GOT3 (cell line): ENCODE measurements at places on chromosomes 4 and X.

DNA sequence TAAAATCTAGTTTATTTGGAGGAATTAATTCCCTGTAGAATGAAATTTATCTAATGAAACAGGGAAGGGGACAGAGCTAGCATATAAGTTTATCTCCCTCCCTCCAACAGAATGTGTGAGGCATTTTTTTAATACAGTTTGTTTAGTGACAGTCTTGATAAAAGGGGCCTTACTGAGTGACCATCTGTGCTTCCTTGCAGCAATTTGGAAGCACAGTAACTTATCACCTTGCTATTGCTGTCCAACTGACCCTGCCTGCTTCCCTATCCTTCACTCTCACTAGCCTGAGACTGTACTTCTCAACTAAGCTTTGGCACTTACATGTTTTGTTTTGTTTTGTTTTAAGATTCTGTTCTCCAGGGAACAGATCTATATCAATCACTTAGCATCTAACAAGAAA lies 31.1 kb upstream of the KCTD8 start:
- no peak for DNase-seq

DNA sequence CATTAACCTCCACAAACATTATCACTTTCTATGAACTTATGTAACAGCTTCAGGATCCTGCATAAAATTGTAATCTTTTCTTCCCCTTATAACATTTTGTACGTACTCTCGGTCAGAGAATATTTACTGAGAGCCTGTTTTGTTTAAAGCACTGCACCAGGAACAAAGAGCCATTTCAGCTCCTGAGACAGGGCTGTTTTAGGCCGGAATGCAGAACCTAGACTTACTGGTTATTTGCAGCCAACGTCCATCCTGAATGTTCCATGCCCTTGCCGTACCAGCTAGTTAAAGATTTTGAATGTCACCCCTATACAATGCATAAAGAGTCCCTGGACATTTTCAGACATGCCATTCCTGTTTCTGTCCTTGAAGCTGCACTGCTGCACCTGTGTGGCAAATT lies 248.8 kb downstream of the PCDH7 start:
- no peak for DNase-seq

DNA sequence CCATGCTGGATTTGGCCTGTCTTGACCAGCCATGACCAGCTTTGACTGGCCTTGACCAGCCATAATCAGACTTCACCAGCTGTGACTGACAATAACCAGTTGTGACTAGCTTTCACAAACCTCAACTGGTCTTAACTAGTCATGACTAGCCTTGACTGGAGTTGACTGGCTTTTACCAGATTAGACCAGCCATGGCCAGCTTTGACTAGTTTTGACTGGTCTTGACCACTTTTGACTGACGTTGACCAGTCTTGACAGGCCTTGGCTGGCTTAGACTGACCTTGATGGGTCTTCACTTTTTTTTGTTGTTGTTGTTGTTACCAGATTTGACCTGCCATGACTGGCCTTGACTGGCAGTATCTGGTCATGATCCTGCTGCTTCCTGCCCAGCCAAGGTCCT lies 67.4 kb downstream of the RLIM start:
- no peak for DNase-seq

DNA sequence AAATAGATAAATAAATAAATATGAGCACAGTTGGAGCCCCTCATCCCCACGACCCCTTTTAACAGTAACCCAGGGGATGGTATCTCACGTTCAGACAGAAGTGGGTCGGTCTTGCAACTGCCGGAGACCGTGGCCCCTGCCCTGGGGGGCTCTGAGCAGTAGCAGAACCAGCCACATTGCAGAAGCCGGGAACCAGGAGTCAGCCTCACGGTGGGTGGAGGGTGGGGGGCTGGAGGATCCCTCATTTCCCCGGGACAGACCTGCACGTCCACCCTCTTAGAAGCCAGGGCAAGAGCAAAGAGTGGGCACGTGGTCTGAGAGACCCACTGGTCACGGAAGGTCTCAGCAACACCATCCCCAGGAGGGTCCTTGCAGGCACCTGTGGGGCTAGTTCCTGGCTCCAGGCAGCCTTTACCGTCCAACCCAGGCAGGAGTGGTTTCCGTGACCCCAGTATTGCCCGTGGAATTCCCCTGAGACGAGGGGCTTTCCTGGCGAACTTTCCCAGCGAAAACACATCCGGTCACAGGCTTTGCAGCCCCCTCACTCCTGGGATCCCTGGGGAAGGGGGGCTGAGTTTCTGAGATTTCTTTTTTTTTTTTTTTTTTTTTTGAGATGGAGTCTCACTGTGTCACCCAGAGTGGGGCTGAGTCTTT lies 8.8 kb upstream of the IL3RA start:
- DNase-seq, result no peak

DNA sequence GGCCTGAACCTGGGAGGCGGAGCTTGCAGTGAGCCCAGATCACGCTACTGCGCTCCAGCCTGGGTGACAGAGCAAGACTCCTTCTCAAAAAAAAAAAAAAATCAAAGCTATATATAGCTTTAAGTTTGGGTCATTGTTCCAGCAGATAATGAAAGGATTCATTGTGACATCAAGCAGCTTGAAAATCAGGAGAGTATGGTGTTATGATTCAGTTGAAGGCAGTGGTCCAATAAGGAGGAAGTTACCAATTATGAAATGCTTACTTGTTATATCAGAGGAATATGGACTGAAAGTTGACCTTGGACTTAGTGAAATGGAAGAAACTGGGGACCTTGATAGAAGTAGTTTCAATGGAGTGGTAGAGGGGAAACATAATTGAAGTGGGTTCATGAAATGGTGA lies 140.4 kb upstream of the MAD2L1 start:
- DNase-seq, result no peak

- DNase-seq, result no peak
Observed at GRCh38 chr4:87532907-87533306, 3.7 kb upstream of the SPARCL1 start.

DNA sequence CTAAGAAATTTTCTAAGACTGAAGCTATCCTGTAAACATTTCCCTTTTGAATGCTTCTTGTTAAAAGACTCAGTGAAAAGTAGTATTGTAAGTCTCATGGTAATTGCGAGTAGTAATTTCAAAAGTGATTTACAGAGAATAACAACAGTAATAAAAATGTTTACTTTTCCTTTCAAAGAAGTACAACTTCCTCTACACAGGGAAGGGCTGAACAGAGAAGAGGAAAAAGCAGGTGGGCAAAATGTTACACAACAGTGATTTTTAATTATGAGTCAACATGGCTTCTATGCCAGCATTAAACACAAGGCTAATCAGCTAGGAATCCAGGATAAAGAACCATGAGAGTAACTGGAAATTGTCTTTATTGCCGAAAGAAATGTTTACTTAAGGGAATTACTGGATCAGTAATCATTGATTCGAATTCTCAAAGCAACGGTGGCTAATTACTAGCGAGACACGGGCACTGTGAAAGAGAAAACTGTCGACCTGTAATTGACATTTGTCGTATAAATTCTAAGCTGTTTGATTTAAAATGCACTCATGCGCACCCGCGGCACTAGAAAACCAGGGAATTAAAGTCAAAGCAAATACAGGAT lies 15.4 kb downstream of the UTP3 start:
- no peak for DNase-seq

GRCh38 chr4:40960941-40961340 lies 211.2 kb downstream of the NSUN7 start:
- DNase-seq, result no peak

GRCh38 chr4:1593881-1594345 lies 90.2 kb downstream of the FAM53A start:
- DNase-seq, result no peak

DNA sequence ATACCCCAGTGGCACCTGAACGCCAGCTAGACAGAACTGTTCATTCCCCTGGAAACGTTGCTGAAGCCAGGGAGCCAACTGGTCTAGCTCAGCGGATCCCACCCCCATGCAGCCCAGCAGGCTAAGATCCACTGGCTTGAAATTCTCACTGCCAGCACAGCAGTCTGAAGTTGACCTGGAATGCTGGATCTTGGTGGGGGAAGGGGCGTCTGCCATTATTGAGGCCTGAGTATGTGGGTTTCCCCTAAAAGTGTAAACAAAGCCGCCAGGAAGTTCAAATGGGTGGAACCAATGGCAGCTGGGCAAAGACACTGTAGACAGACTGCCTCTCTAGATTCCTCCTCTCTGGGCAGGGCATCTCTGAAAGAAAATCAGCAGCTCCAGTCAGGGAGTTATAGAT lies 213.0 kb downstream of the NKX6-1 start:
- no peak for DNase-seq

GRCh38 chr4:2330091-2331042 lies 68.5 kb upstream of the MXD4 start:
- peak; percentile 23 for DNase-seq

- no peak for DNase-seq
Observed at GRCh38 chr4:91283726-91284230, 1020.0 kb upstream of the GRID2 start.

DNA sequence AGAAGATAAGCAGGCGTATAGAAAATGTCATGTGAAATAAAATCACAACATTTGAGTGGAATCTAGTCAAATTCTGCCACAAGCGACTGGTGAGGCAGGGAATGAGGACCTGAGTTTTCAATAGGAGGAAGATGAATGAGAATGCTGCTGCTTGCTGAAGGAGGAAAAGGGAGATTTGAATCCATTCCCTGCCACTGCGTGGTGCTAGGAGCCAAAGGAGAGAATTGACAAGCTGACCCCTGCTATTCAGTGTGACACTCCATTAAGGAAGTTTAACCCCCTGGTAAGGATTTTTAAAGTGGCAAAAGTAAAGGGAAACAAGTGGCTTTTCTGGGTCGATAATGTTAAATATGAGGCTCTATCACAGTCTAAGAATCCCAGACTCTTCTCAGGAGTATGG lies 314.0 kb downstream of the NAF1 start:
- no peak for DNase-seq

DNA sequence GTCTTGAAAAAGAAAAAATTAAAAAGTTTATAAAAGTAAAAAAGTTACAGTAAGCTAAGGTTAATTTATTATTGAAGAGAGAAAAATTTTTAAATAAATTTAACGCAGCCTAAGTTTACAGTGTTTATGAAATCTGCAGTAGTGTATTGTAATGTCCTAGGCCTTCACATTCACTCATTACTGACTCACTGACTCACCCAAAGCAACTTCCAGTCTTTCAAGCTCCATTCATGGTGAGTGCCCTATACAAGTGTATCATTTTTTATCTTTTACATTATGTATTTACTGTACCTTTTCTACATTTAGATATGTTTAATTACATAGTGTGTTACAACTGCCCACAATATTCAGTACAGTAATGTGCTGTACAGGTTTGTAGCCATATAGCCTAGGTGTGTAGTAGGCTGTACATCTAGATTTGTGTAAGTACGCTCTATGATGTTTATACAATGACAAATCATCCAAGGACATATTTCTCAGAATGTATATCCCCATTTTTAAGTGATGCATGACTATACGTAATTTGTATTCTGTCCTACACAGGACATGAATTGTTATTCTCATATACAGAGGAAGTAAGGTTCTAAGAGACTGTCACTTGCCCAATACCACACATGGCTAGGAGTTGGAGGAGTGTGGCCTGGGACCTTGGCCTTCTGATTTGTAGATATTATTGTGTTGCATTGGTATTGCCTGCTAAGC lies 19.5 kb upstream of the PDCL2 start:
- DNase-seq, result no peak

- no peak for DNase-seq
Observed at GRCh38 chrX:4435905-4436304, 722.5 kb upstream of the PRKX start.

DNA sequence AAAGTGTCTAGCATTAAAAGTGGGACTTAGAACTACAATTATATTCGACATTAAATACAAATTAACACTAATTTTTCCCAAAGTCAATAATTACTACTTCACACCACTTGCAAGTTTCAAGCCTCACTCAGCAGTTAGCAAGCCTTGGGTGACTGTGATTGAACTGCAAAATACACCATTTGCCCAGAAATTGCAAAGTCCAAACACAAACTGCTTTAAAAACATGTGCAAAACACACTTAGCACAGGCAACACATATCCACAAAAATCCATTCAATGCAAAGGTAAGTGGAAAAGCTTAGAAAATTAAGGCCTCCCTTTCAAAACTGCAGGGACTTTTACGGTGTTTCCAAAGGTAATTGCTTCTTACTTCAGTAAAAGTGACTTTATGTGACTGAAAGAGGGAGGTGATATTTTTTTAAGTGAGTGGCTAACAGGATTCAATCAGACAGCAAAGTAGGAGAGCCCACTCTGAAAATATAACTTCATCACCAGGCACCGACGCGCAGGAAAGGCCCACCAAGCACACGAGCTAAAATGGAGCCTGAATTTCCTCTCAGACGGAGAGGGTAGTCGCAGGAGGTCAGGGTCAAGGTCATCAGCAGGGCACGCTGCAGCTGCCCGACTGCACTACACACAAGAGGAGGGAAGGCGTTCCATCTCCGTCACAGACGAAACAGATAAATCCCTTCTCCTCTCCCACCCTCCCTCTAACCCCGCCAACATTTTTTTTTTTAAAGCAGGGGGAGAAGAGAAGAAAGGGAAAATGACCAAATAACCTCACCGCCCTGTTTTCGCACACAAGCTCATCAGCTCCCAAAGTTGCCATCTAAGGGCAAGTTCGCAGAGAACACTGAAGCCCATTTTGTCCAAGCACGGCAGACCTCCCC lies 3.1 kb downstream of the ZNF827 start:
- DNase-seq, result no peak

DNA sequence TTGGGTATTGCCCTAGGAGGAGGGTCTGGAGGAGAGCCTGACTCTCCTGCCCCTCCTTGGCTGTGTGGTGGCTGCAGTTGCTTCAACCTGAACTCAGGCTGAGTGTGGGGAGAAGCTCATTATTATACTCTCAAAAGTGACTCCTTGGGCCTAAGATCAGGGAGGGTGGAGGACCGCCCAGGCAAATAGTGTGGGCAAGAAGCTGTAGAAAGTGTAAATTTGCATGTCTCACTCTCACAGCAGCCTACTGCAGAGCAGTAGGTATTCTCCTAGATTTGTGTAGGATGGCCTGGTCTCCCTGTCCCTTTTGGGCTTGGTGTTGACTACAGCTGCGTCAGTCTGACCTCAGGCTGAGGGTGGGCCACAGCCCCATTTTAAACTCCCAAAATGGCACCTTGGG lies 156.1 kb downstream of the ZNF330 start:
- DNase-seq, result no peak

GRCh38 chr4:127783026-127783769 lies 1.1 kb downstream of the HSPA4L start:
- no peak for DNase-seq

DNA sequence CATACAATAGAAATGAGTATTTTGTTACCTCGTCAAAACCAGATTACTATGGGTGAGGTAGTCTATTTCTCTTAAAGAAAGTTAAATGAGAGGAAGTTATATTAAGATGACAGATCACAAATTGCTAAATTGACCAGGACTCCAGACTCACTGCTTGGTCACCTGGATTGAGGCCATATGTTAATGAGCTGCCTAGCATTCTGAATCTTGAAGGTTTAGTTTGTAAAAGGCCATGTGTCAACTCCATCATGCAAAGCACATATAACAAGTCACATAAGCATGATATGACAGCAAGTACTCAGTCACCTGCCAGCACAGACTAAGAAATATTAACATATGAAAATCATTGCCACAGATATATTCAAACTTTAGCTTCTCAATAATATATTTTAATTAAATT lies 72.6 kb downstream of the EPHA5 start:
- DNase-seq, result no peak

GRCh38 chr4:86661006-86661405 lies 66.9 kb downstream of the PTPN13 start:
- DNase-seq, result no peak
